ENCODE measurements at places on chromosomes 1 and 21.

GRCh38 chr1:181987334-181987895, 74.1 kb downstream of the ZNF648 start:
- DNase-seq: no peak

GRCh38 chr1:174971902-174972301, 27.8 kb upstream of the CACYBP start:
- DNase-seq: no peak

GRCh38 chr1:30273021-30273325, 450.4 kb downstream of the MATN1 start:
- DNase-seq: no peak

DNA sequence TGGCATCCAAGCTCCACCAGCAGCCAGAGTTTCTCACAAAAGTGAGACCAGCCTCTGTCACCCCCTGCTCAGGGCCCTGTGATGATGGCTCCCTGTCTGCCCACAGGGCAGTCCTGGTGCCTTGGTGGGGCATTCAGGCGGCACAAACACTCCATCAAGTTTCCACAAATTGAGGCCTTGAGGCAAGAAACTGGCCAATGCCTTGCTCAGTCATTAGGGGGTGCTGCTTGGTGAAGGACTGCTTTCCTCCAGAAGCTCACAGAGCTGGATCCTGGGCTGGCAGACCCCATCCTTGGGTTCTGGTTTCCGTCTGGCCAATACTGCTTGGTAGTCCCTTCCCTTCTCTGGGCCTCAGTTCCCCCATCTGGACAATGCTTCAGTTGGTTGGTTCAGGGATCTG, 12.5 kb upstream of the AHDC1 start:
- no peak for DNase-seq

DNA sequence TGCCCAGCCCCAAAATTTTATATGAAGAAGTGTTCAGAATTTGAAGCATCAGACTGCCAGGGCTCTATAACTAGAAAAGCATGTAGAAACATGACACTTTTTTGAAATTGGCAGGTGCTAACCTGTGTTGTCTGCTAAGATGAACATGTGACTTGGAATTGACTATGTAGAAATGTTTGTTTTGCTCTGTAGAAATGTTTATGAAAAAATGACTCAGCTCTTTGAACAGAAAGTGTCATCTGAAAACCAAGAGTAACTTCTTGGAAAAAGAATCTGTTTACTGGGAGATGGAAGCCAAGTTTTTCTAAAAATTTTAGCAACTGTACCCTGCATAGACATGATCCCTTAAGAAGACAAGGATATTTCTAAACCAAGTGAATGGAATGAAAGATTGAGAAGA, 59.2 kb downstream of the LHX9 start:
- DNase-seq: no peak

GRCh38 chr1:17935230-17935629, 172.4 kb upstream of the IGSF21 start:
- DNase-seq: no peak
